ENCODE measurements at places on chromosomes 5 and 9.
A peak's percentile ranks its signal among the peaks of the same experiment; 100 is the strongest.

DNA sequence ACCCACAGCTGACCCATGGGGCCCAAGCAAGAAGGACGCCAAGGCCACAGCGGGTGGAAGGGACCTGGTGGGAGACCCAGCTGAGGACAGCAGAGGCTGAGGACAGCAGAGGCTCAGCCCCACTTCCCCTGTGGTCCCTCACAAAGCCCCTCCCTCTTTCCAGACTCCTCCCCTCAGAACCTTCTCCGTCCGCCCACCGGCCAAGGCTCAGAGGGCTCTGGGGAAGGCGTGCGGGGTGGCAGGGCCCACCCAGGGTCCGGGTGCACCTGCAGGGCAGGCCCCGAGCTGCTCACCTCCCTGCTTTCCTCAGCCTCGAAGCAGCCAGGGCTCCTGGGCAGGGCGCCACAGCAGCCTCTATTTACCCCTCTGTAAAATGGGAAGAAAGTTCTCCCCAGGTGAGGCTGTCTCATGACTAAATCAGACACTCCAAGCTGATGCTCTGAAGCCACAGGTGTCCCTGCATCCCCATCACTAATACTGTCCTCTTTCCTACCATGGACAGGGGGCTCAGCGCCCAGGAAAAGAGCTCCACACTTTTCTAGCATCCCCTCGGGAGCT, 137.9 kb upstream of the PPP1R26 start:
- peak; percentile 3 for DNase-seq

- no peak for DNase-seq
These were observed 16.2 kb downstream of the PRLR start for GRCh38 chr5:35214051-35214450.

GRCh38 chr5:159838551-159839222, 77.6 kb upstream of the ADRA1B start:
- no peak for DNase-seq

DNA sequence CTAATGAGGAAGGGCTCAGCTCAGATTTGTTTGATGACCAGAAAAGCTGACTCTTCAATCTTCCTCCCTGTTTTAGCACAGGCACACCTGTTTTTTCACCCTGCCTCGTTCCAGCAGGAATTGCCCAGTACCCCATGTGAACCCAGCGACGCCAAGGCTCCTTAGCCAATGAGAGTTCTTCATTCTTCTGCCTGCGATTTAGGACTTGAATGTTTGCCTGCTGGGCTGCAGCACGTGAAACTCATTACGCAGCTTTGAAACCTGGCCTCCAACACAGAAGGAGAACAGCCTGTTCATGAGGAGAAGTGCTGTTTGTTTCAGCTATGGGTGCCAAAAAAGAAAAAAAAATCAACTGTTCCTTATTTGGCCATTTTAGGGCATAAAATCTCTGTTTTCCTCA, 315.5 kb downstream of the TRPM3 start:
- no peak for DNase-seq

GRCh38 chr5:100667161-100667630, 132.0 kb downstream of the FAM174A start:
- DNase-seq, result no peak

- DNase-seq, result no peak
These were observed 21.6 kb downstream of the TJP2 start for GRCh38 chr9:69195668-69196067.

- no peak for DNase-seq
These were observed 5.4 kb downstream of the PTGES2 start for GRCh38 chr9:128121924-128122808.

- DNase-seq, result no peak
These were observed 91.8 kb upstream of the TXNDC8 start for GRCh38 chr9:110429453-110429852.

- no peak for DNase-seq
These were observed 9.9 kb downstream of the ZNF618 start for GRCh38 chr9:113886026-113886369.

GRCh38 chr5:32578363-32578762, 7.0 kb upstream of the SUB1 start:
- DNase-seq, result no peak

DNA sequence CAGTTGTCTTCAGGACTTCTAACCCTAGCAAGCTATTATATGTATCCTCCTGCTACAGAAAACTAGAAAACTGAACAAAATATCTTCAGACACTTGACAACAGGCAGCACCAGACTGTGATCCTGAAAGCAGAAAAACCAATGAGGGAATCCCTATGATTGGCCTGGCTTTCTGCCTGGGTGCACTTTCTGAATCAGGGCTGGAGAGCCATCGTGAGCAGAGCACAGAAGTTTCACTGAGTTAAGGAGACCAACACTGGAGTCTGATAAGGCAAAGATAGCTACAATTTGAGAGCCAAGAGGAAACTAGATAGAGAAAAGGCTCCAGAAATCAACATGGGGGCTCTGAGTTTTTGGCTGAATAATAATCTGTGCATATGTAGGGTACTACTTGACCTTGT, 106.5 kb downstream of the FANCC start:
- DNase-seq, result no peak

- no peak for DNase-seq
These were observed 88.7 kb downstream of the PIP5K1B start for GRCh38 chr9:68793605-68794343.

- DNase-seq, result no peak
These were observed 324.7 kb downstream of the TLE4 start for GRCh38 chr9:79896390-79896980.

DNA sequence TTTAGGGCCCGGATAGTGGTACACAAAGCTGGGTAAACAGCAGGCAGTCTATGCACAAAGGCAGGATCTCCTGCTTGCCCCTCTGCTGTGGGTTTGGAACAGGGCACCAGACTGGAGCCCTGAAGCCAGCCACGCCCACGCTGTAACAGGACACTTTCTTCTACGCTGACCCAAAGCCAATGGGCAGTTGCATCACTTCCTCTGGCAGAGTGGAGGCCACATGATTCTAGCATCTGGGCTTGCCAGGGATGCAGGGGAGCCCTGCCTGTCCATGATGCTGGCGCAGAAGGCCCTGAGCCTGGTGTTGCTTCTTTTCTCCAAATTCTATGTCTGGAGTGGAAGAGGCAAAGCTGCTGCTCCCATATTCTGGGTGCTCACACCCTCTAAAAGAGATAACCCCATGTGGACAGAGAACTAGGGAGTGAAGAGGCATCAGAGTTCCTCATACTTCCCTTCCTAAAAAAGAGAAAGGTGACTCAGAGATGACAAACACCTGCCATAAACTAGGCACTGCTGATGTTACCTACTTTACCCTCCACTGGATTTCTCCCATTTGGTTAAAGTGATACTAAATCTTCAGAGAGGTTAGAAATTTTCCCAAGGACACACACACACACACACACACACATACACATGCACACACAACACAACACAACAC, 260.3 kb upstream of the KLF4 start:
- DNase-seq, result no peak

- DNase-seq, result no peak
These were observed 269.3 kb downstream of the DMRT2 start for GRCh38 chr9:1319436-1319835.

DNA sequence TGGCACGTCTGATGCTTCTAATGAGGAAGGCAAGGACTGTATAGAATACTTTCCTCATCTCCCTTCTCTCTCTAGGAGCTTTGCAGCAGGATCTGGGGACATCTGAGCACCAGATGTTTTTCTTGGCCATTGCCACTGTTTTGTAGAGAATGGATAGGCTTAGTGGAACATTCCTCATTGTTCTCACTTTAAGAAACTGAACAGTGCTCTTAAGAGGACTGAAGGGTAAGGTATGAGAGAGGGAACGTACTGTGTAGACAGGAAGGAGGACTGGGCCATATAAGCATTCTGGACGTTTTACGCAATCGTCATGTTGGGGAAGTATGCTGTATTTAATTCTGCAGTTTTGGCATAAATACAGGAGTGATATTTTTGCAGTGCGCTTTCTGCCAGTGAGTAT, 70.6 kb downstream of the SMARCA2 start:
- no peak for DNase-seq

DNA sequence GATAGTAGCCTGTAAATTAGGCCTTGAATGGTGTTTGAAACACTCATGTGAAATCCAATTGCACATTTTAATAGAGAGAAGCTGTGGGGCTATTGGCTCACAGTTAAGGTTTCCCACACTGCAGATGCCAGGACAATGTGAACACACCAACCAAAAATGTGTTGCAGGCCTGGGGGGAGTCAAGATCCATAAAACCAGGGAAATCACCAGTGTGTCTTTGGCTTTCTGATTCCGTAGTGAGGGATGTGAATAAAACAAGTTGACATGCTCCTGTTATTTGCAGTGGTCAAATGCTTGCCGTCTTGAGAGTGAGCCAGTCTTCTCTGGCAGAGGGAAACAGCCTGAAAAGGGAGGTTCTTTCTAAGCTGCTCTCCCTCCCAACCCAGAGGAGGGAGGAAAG, 79.0 kb downstream of the ZNF462 start:
- no peak for DNase-seq

DNA sequence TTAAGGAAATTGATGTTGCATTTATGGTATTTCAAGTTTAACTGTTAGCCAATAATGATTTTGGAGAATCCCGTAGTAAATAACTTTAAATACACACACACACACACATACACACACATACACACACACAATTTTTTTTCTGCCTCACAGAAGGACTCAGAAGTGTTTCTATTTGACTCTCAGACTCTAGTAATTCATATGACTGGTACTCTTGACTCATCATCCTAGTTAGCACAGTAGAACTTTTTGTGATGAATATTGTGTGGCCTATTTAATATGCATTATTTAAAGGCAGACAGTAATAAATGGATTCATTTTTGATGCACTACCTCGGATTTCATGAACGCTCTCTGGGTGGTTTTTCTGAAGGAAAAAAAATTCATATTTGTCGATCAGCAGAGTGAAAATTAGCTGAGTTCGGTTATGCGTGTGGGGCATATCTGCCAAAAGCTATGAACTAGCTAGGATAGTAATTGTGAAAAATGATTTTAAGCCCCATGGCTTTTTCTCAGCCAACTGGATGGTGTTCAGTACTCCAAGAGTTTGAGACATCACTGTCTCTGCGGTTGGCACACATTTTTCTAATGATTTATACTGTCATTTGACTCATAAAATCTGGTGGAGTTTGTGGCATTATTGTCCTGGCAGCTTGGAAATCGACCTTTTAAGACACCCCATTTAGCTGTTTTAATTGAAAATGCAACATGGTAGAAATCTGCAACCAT, 102.2 kb downstream of the PCSK5 start:
- DNase-seq, result no peak

- no peak for DNase-seq
These were observed 28.7 kb upstream of the ECM2 start for GRCh38 chr9:92564504-92564903.

DNA sequence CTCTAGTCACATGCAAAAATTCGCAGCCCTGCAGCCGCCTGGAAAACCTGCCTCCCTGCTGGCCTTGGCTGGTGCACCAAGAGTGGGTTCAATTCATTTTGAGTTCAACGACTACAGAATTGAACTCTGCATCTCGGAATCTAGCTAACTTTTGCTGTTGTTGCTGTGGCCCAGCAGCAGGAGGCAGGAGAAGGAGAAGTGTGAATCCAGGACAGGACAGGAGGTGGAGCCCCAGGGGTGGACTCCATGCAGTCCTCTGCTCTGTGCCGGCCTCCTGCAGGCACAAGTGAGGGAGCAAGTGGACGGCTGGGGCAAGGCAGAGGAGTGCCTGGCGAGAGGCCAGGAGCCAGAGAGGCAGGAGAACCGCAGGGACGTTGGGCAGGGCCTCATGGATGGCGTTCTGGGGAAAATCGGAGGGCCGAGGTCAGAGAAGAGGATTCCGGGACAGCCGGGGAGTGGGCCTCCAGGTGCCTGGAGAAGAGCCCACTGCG, 214.2 kb downstream of the FANCC start:
- DNase-seq, result no peak

GRCh38 chr9:37271679-37272078, 150.8 kb upstream of the GRHPR start:
- no peak for DNase-seq

GRCh38 chr5:94374336-94374735, 244.1 kb downstream of the KIAA0825 start:
- DNase-seq, result no peak

GRCh38 chr9:68768619-68769018, 63.6 kb downstream of the PIP5K1B start:
- no peak for DNase-seq

DNA sequence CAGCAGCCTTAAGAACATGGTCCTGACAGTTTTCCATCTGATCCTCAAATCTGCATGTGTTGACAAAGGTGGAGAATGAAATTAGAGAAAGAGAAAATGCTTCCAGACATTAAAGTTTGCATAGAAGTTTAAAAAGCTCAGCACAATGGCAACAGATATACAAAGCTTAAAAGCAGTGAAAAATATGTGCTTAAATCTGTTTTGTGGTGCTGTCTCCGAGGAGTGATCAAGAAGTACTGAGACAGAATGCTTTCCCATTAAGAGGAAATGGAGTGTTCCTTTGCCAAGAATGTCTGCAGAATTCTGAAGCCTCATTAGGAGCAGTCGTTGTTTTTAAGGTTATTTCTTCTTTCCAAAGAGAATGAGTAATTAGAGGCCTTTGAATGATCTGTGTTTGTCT, 131.4 kb downstream of the MCTP1 start:
- DNase-seq, result no peak

- DNase-seq, result no peak
These were observed 225.8 kb upstream of the ELL2 start for GRCh38 chr5:96187309-96188027.

GRCh38 chr5:15808577-15808976, 308.6 kb downstream of the FBXL7 start:
- DNase-seq, result no peak

DNA sequence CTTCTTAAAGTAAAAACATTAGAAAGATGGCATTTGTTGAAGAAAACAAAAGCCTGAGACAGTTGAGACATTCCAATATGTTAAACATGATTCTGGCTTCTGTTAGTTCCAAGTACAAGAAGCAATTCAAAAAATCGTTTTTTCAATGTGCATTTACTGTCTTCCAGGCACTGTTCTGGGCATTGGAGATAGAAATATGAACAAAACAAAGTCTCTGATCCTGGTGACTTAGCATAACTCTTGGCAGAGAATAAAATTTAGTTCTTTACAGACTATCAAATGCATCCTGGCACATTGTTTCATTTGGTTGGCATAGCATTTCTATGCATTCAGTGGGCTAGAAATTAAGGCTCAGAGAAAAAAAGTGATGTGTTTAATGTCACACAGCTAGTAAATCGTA, 77.5 kb downstream of the VCAN start:
- no peak for DNase-seq

GRCh38 chr5:1842004-1842819, 40.5 kb downstream of the IRX4 start:
- no peak for DNase-seq

DNA sequence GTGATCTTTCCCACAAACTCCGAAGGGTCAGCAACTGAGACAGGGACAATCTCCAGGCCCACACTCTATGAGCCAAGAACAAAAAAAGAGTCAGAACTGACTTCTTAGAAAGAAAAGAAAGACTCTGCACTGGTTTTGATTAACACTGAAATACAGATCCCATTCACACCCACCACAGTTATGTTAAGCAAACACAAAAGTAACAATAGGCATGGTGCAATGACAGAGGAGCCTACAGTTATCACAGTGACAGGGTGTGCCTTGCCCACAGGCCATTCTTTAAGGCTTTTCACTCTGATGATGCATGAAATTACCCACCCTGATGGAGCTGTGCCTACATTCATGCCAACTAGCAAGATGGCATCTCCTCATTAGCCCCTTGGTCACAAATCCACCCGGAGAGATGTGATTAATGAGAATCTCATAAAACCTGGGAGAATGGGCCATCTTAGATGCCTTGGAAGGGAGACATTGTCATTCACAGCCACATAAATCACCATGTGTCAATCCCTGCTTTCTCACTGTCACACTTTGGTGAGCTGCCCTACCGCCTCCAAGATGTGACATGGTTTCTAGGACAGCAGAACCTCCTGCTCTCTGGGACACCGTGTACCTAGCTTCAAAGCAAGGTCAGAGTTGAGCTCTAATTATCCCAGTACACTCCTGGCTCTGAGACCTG, 27.6 kb upstream of the FSTL4 start:
- DNase-seq, result no peak

Data from activated gamma-delta T cell treated with Interleukin-2 at 50 U/mL for 16 hours (primary cell).